ENCODE measurements at places on chromosomes 16 and 17.

DNA sequence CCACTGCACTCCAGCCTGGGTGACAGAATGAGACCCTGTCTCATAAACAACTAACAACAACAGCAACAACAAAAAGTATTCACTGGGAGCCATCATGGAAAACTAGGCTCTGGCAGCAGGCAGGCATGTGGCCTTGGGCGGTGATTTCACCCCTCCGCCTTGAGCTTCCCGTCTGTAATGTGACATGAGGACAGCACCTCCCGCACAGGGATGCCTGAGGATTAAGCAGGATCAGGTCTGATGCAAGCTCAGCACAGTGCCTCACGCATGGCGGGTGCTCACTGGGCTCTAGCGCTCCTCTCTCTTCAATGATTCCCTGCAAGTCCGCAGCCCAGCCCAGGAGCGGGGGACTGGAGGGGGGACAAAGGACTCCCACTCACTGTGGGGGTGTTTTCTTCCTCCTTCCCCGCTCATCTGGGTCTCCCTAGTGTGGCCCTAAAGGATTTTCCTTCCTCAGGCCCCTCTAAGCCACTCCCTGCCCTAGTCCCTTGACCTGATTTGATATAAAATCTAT is 2.8 kb downstream of the PLCD3 start:
- peak; percentile 72 for DNase-seq
- no peaks in the 10 kb centered on the region for H3K27me3 ChIP-seq
- H3K4me3 ChIP-seq = peak overlapping the region; percentile 7
- no peaks in the 10 kb centered on the region for H3K36me3 ChIP-seq

DNA sequence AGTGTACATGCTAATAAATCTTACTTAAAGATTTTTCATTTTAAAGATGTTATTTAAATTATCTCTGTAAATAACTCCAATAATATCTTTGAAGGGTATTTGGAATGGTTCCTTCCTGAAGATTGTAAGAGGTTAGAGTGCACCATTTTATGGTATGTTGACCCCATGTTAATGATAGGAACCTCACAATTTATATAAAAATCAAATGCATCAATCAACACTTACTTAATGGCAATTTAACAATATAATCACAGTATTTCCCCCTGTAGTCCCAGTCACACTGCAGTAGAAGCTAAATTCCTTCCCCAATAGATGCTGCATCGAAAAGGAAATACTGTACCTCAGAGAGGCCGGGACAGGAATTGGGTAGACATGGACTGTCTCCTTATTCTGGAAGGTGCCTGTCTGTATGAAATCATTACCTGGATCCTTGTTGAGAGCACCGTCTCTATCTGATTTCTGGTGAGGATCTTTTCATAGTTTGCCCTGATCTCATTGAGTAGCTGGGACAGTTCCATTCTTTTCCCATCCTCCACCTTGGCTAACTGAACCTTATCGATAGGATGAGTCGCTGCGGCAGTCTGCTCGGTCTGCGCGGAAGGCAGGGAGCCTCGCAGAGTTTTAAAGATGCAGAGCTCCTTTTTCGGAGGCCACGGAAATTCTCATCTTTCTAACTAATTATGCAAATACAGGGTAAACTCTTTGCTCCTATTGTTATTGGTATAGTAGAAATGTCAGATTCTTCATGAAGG is at the start of gene KRT222:
Gene KRT222 (minus strand): TSS at position 596 of the 752 bp plus-strand sequence. CDS start 78 bp downstream, at position 518.
- H3K4me1 ChIP-seq = no peaks in the 10 kb centered on the region
- DNase-seq = no peak
- H3K27me3 ChIP-seq = peaks cover 11% of the 10 kb centered on the region
- H3K4me3 ChIP-seq = peak within 1 kb of the TSS; percentile 38

- peaks cover 11% of the 10 kb centered on the region for H3K4me1 ChIP-seq
- peak; percentile 38 for DNase-seq
- H3K27ac ChIP-seq = no peak overlapping the region
- peaks cover 2% of the 10 kb centered on the region for H3K27me3 ChIP-seq
- H3K36me3 ChIP-seq = no peaks in the 10 kb centered on the region
These were observed 6.3 kb upstream of the SECTM1 start for GRCh38 chr17:82339634-82340580.

GRCh38 chr17:9522074-9522473 is 53.5 kb downstream of the STX8 start:
- H3K36me3 ChIP-seq = no peaks in the 10 kb centered on the region
- no peaks in the 10 kb centered on the region for H3K27me3 ChIP-seq
- H3K4me3 ChIP-seq = no peak overlapping the region
- no peak overlapping the region for H3K27ac ChIP-seq
- no peak for DNase-seq

DNA sequence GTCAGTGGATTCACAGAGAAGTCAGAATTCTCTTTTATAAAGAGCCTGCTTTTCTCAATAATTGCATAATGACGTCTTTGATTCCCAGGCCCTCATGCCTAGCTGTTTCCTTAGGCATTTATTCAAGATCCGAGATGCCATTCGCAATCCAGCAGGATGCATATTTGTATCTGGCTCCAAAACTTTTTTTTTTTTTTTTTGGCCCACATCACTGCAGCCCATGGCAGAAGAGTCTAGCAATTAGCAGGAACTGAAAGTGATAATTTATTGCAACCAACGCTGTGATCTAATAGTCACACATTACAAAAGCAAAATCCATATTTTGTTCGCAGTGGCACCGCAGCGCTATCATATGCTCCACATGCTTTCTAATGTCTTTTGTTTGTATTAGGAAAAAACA is 503.4 kb downstream of the MAF start:
- H3K27me3 ChIP-seq = no peaks in the 10 kb centered on the region
- DNase-seq = no peak

DNA sequence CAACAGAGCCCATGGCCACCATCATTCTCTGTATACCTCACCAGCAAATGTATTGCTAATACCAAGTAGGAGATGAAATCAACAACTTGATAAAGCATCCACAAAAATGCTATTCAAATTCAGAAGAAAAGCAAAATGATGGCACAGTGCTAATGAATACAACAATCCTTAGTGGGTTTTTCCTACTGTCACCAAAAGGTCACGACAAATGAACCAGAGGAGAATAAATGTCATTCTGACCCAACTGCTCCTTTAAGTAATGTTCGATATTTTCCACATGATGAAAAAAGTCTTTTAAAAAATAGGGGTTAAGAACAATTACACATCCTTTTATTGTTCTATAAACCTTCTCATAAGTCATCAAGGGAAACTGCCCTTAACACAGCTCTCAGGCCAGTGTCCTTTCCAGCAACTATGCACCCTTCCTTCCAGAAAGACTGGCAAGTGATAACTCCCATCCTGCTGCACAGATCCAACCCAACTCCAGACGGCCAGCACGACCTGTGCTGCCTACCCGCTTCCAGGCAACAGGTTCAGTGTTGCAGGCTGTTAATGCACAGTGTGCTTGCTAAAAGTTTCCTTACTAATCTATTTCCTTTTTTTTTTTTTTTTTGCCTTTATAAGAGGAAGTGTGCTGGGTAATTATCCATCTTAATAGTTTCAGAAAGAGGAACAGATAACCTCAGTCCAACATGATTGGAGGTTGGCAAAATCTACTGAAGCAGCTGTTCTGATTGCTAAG is 15.4 kb downstream of the FBXO31 start:
- peak overlapping the region; percentile 81 for H3K27ac ChIP-seq
- no peak for DNase-seq
- H3K4me3 ChIP-seq = no peak overlapping the region
- H3K36me3 ChIP-seq = no peaks in the 10 kb centered on the region
- no peaks in the 10 kb centered on the region for H3K27me3 ChIP-seq
